GM23338 (cell line): ENCODE measurements at places on chromosomes 2 and 18. TPM values are rescaled to one million over a fixed set of nuclear protein-coding genes. Genes with fewer than 3 reads are reported as not detected.

ADAM23 gene
- total RNA-seq = 12.0 and 15.9 TPM in 2 replicates

AQP4 gene
- total RNA-seq = 2.8 and 3.8 TPM in 2 replicates

HJURP gene
- 49.2 and 54.8 TPM in 2 replicates for total RNA-seq

ACVR1C gene
- total RNA-seq = 0.94 and 1.1 TPM in 2 replicates

DNA sequence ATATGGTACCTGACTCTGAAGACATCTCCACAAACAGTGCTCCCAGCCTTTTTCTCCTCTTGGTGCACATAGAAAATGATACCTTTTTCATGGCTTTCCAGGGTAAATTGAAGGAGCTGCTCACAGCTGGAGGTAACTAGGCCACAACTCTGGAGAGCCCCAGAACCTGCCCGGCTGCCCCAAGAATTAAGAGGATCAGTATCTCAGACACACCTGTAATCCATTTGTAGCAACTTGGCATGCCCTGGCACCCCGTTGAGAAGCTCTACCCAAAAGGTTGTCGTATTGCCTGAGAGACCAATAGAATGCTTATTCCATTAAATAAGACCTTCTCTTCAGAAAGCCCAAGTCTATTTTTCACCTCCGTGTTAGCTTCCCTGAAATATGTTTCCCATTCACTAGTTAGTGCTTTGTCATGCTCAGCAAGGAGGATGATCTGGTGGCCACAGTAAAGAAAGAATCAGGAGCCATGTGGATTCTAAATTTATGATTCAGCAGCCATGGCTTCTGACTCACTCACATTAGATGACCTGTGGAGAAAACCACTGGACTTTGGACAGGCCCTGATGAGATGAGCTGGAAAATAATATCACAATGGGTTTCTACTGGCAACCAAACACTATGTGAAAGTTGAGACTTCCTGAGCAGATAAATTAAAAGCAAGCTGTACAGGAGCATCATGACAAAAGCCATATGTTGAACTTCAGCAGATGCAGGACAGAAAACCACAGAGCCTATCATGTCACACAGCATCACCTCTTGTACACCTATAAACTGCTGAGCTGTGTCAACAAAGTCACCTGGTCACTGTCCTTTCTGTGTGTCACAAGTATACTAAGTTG lies 253.3 kb upstream of the OSR1 start:
- H3K4me3 ChIP-seq = no peak overlapping the region
- no peaks in the 10 kb centered on the region for H3K27me3 ChIP-seq
- no peak overlapping the region for H3K27ac ChIP-seq
- H3K36me3 ChIP-seq = no peaks in the 10 kb centered on the region
- no peaks in the 10 kb centered on the region for H3K4me1 ChIP-seq

DNA sequence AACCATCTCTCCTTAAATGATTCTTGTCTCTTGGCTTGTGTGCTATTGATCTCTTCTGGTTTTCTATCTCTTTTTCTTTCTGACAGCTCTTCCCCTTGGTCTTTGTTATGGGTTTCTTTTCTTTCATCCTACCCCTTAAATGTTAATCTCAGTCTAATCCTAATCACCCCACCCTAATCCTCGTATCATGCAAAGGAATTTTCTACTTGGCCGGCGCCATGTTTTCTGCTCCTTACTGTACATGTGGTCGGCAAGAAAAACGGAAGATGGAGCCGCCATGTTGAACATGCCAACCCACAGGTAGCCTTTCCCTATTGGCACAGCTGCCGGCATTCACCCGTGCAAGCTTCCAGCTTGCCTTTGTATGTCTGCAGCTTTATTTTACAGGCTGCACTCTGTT lies 61.8 kb upstream of the VPS54 start:
- no peaks in the 10 kb centered on the region for H3K27me3 ChIP-seq
- H3K36me3 ChIP-seq = no peaks in the 10 kb centered on the region
- DNase-seq = no peak
- H3K27ac ChIP-seq = no peak overlapping the region

GRCh38 chr2:42835577-42836371 lies 43.4 kb upstream of the HAAO start:
- no peak overlapping the region for H3K4me3 ChIP-seq
- H3K4me1 ChIP-seq = no peaks in the 10 kb centered on the region
- no peaks in the 10 kb centered on the region for H3K36me3 ChIP-seq
- H3K27ac ChIP-seq = no peak overlapping the region

- DNase-seq = no peak
- H3K27me3 ChIP-seq = no peaks in the 10 kb centered on the region
- H3K4me1 ChIP-seq = peaks cover 21% of the 10 kb centered on the region
- H3K36me3 ChIP-seq = no peaks in the 10 kb centered on the region
These were observed 57.5 kb downstream of the DTNB start for GRCh38 chr2:25615920-25616319.

DNA sequence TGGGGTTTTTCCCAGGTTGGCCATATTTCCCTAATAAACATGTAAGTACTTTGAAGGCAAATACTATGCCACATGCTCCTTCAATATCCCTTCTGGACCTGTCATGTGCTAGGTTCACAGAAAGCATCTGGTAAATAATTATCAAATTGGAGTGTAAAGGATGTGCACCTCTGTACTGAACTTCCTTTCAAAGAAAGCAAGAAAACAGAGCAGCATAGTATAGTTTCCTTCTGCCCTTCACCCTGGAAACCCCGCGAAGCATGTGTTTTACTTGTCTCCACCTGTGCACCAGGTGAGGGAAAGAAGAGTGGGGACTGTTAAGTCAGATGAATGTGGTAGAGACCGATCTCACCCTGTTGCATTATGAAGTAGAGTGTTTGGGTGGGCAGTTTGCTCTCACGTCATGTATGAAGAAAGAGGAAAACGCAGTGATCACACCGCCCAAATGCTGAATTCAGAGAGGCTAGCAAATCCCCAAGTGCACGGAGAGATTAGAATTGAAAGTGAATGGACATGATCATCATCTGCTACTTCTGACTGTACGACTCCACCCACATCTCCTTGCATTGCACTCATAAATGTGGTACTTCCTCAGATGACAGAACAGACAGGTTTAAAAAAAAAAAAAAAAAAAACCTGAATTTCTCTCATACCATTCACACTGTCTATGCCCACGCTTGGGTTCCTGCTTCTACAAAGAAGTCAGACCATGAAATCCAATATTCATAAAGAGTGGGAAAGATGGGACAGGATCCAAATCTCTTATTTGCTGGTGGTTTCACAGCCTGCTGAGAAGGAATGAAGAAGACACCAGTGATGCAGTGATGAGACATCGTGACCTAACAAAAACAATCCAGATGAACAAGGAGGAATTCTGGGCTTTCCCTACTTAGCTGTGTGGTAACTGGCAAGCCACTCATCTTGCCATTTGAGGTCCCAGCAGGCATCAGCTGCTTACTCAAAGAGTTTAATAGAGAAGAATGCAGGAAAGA lies 448.6 kb downstream of the BCL11A start:
- H3K36me3 ChIP-seq = no peaks in the 10 kb centered on the region
- H3K4me3 ChIP-seq = no peak overlapping the region
- H3K27me3 ChIP-seq = no peaks in the 10 kb centered on the region
